ENCODE measurements at places on chromosomes 6 and 20.

DNA sequence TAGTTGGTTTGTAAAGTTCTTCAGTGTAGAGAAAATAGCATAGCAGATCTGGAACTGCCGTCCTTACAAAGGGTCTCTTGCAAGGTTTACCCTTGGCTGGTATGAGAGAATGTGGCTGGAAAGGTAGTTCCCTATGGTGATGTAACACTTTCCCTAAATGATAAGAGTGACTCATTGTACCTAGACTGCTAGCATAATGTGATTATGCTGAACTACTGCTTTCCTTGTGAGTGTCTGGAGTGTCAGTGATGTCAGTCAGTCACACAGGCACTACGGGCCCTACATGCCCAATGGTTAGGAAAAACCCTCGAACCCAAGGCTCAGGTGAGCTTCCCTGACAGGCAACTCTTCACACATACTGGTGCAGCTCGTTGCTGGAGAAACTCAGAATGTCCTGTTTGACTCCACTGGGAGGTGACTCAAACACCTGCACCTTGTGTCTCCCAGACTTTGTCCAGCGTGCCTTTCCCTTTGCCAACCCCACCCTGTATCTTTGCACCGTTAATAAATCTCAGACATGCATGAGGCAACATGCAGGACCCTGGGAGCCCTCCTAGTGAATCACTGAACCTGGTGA is 28.4 kb upstream of the LY86 start:
- DNase-seq: no peak

DNA sequence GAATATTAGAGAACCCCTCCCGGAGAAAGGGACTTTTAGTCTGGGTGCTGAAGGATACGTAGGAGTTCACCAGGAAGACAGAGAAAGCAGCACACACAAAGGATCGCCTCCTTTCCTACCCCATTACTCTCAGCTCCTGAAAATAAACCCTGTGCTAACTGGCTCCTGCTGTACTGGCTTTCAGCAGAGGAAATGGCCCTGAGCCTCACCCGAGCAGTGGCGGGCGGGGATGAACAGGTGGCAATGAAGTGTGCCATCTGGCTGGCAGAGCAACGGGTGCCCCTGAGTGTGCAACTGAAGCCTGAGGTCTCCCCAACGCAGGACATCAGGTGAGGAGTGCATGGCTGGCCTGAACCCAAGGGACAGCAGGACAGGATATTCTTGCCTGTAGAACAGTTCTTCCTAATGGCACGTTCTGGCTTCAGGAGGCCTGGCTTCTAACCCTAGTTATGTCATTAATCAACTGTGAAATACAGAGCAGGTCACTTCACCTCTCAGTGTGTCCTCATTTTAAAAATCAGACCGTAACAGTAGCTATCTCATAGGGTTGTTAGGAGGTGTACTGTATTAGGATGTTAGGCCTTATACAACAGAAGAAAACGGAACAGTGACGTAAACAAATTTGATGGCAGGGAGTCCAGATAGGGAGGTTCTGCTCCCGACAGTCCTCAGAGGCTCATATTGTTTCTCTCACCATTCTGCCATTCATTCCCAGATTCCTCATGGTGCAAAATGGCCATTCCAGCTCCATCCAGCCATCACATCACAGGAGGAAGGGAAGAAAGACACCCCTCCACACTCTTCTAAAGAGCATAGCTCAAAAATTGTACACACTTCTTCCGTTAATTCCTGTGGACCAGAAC is 1.8 kb downstream of the RBCK1 start:
- no peak for DNase-seq

- no peak for DNase-seq
These were observed 598.9 kb downstream of the RFPL4B start for GRCh38 chr6:112946051-112946450.

- no peak for DNase-seq
These were observed 17.6 kb downstream of the SIRPD start for GRCh38 chr20:1539816-1540419.

DNA sequence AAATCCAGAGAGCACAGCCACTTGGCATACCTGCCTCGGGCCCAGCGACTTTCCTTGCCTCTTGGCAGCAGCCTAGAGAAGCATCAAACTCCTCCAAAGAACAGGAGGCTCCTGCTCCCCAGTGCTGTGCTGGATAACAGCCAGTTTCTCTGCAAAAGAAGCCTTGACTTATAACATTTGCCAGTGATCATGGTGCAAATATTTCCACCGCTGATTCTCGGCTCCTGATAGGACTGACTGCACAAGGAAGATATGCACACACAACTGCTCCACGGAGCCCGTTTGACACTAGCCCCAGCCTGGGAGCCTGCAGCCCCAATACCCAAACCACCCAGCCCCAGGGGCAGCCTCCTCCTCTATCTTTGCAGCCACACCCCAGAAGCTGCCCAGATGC is 17.5 kb downstream of the ACSS1 start:
- DNase-seq: no peak

DNA sequence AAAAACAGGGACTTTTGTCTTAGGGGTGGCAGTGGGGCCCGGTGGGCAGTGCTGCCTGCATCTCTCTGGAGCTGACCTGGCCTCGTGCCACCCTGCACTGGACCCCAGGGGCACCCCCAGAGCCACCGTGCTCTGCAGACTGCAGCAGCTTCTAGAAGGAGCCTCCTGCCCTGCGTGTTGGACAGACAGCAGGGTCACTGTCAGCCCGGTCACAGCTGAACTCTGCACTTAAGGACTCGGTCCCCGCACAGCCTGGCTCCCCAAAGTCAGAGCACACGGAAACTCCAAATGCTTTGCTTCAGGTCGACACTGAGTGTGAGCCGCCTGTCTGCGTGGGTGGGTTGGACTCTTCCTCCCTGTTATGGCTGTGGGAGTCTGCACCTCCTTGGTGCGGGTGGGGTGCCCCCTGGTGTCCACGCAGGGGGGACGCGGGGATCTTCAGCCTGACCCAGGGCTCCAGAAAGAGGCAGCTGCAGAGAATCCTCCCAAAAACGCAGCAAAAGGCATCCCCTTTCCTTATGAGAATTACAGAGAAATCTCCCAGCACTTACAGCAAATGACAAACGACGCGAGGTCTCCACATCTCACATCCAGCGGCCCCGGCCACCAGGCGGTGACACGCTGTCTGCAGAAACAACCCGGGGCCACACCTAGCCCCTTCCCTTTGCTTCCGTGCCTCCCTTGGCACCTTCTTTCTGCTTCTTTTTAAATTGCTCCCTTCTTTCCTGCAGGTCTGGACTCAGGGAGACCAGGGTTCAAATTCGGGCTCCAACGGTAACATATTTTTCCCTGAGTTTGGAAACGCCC is 36.3 kb upstream of the DACT2 start:
- DNase-seq: no peak

GRCh38 chr6:20432692-20433091 is 31.0 kb downstream of the E2F3 start:
- DNase-seq: no peak

- DNase-seq: peak; percentile 50
These were observed 117.2 kb downstream of the PDSS2 start for GRCh38 chr6:107342144-107342543.

GRCh38 chr6:57224769-57225515 is 2.8 kb upstream of the RAB23 start:
- no peak for DNase-seq

GRCh38 chr6:158879180-158879579 is 60.0 kb upstream of the EZR start:
- DNase-seq: no peak

GRCh38 chr6:138201836-138202235 is 16.5 kb downstream of the PBOV1 start:
- DNase-seq: no peak

- DNase-seq: no peak
These were observed 326.1 kb downstream of the PRL start for GRCh38 chr6:21970569-21971300.

DNA sequence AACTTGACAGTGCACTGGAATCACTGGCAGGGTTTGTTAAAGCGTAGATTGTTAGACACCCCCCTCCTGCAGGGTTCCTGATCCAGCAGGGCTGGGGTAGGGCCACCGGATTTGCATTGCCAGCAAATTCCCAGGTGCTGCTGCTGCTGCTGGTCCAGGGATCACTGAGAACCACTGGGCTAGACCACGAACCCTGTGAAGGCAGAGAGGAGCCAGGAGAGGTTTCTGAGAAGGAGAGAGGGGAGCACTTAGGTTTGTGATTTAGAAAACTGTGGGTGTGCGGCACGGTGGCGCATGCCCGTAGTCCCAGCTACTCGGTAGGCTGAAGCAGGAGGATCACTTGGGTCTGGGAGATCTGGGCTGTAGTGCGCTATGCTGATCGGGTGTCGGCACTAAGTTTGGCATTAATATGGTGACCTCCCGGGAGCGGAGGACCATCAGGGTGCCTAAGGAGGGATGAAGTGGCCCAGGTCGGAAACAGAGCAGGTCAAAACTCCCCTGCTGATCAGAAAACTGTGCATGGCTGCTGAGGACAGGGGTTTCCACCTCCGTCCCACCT is 53.6 kb upstream of the FAM83D start:
- DNase-seq: no peak

- DNase-seq: no peak
These were observed 42.8 kb downstream of the HNF4A start for GRCh38 chr20:44398335-44398734.

GRCh38 chr20:54773643-54774000 is 298.2 kb downstream of the DOK5 start:
- no peak for DNase-seq

- no peak for DNase-seq
These were observed 27.7 kb downstream of the IL20RA start for GRCh38 chr6:137017081-137017480.

DNA sequence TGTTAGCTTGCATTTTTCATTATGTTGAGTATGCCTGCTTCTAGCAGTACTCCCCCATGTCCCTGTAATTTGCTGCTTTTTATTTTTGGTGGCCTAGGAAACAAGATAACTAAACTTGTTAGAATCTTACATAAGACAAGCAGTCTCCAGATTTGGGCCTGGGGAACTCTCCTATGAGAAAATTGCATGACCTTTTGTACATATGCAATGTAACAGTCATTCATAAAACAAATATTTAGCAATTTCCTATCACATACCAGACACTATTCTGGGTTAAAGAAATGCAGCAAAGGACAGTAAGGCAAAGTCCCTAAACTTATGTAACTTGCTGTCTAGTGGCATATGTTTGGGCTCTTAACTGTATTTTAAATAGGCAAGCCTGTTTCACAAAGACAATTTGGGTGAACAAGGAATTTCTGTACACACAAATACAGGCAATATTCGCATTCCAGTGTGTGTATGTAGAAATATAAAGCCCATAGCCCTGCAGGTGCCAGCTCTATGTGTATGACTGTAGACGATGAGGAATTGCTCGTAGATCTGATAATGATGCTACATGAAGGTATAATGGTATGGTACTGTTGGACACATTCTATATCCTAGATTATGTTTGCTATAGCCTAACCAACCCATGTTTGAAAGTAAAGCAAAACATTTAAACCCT is 305.2 kb upstream of the CITED2 start:
- DNase-seq: peak; percentile 93

DNA sequence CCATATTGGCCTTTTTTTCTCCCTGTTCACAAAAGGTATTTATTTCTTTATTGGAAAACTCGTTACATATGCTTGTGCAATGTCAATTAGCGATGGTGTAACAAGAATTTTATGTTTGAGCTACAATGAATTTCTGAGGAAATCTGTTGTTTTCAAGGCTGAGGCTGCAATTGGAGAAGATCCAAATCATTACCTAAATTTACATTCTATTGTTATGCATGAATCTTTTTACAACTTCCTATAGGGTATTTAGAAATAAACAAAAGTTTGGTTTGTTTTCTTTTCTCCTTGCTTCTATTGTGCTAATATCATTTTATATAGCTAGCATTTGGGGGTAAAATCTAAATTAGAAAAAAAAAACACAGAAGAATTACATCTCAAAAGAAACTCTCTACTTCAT is 34.7 kb upstream of the NKAIN2 start:
- DNase-seq: no peak

DNA sequence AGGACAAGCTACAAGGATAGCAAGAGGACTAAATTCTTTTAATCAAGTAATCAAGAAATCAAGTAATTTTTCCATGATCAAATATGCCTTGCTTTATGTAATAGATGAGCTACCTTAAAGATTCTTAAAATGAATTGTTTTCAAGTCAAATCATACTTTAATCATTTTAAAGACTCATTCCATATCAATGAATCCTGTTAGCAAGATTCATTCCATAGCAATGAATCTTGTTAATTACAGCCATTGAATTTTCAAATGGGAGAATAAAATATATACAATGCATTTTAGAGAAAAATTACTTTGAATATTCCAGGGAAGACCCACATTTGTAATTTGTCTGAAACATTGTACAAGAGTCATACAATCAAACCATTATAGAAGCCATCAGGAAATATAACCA is 145.7 kb downstream of the RFX6 start:
- no peak for DNase-seq

- DNase-seq: no peak
These were observed 83.2 kb upstream of the PAX1 start for GRCh38 chr20:21622097-21622857.

DNA sequence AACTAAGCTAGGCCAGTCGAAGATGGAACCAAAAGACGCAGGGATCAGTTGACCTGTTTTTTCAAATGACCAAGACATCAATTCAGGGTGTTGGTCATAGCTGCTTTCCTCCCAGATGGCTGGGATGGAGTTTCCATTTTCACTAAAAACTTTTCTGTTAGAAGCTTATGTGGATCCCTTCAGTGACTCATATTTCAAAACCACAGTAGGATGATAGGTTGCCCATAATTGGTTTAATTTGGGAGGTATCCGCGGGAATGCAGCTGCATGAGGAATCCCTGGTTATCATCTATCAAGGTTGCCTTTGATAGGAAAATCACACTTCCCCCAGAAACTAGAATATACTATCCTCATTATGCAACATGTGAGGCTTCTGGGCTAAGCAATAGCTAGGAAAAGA is 150.9 kb upstream of the MLIP start:
- DNase-seq: no peak

DNA sequence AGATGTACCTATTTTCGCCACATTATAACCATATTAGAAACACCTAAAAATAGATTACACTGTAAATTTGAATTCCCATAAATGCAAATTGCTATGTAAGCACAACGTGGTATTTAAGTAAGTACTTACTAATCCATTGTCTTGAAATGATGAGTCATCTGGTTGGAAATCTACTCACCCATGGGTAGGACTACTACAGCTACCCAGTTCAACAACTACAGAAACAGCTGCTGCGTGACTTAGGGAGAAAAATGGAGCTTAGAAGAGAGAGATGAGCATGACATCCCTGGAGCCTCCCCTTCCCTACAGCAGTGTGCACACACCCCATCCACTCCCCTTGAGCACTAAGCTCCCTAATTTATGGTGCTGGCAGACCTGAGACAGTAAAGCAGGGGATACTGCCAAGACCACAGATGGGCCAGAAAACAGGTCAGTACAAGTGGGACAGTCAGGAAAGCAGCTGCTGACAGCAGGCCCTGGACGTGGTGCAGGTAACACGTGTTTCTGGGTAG is 26.9 kb downstream of the RRAGD start:
- no peak for DNase-seq

- no peak for DNase-seq
These were observed 22.2 kb downstream of the ZBP1 start for GRCh38 chr20:57598060-57598459.

Data from AML-193 (cell line).